ENCODE measurements at places on chromosomes 6 and 20. TPM values are rescaled to one million over a fixed set of nuclear protein-coding genes. Genes with fewer than 3 reads are reported as not detected.

The GCNT2 gene
- 50.0 TPM for total RNA-seq

The GSTA1 gene
- 107 TPM for total RNA-seq

The SLA2 gene
- not detected for total RNA-seq

The LPIN3 gene
- total RNA-seq = 44.6 TPM

The HLA-B gene
- total RNA-seq = 1,700 TPM

The C6orf118 gene
- not detected for total RNA-seq

The VSTM2L gene
- not detected for total RNA-seq

The TAGAP gene
- total RNA-seq = 2.9 TPM

The ZNF133 gene
- total RNA-seq = 20.2 TPM

The SPATS1 gene
- not detected for total RNA-seq

- DNase-seq = no peak
Measured at GRCh38 chr6:56032715-56033260, 157.4 kb upstream of the BMP5 start.

DNA sequence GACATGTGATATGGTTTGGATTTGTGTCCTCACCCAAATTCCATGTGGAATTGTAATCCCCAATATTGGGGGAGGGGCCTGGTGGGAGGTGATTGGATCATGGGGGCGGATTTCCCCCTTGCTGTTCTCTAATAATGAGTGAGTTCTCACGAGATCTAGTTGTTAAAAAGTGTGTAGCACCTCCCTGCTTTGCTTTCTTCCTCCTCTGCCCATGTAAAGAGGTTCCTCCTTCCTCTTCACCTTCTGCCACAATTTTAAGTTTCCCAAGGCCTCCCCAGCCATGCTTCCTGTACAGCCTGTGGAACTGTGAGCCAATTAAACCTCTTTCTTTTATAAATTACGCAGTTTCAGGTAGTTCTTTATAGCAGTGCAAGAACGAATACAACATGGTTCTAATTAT, 2.1 kb upstream of the ZNF451 start:
- no peak for DNase-seq

GRCh38 chr20:48601798-48602197, 226.0 kb downstream of the PREX1 start:
- no peak for DNase-seq

- DNase-seq = no peak
Measured at GRCh38 chr6:73951183-73951582, 255.2 kb downstream of the CD109 start.

DNA sequence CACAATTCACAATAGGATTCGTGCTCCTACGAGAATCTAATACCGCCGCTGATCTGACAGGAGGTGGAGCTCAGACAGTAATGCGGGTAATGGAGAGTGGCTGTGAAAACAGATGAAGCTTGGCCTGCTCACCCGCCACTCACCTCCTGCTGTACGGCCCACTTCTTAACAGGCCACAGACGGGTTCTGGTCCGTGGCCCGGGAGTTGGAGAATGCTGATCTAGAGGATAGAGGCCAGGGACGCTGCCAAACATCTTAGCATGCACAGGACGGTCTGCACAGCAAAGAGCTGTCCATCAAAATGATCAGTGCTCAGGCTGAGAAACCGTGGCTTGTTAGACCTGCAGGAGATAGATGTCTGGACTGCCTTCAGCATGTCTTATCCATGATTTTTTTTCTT, 186.4 kb downstream of the SASH1 start:
- no peak for DNase-seq

- DNase-seq = no peak
Measured at GRCh38 chr6:158958504-158959386, 41.3 kb downstream of the RSPH3 start.

DNA sequence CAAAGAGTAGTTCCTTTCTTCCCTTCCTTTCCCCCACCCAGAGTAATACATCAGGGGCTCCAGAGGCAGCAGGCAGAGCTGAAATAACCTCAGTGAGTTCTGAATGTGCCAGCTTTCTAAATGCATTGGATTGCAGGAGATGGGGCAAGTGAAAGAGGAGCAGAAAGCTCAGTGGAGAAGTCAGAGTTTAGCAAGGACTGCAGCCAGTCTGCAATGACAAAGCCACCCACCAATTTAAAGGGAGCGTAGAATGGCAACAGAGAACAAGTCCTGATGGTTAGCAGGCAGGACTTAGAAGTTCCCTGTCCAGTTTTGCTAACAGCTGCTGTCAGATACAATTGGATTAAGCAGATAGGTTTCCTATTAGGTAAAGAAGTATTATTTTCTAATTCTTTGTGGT, 203.4 kb upstream of the RIN2 start:
- DNase-seq = no peak

GRCh38 chr6:152130441-152130840, 323.0 kb downstream of the ESR1 start:
- no peak for DNase-seq

- no peak for DNase-seq
Measured at GRCh38 chr20:3194617-3195280, 9.7 kb downstream of the DDRGK1 start.

GRCh38 chr20:54200487-54201267, 7.2 kb upstream of the PFDN4 start:
- DNase-seq = no peak

DNA sequence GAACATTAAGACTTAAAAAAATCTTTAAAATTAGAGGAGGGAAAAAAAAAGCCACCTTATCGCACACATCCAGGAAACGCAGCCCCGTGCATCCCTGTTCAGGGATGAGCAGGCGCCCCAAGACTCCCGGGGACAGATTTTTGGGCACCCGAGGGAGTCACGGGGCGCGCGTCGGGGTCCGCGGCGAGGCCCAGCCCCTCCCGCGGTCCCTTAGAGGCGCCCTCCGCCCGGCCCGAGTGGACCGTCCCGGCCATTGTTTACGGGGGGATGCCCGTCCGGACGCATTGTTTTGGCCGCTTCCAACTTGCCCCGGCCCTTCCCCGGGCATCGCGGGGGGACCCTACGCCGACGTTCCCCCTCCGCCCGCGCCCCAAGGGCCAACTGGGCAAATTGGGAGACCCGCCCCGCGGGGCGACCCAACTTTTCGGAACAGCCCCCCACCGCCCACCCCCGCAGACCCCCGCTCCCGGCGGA, 610 bp downstream of the ZNF217 start:
- DNase-seq = peak; percentile 27

- DNase-seq = no peak
Measured at GRCh38 chr20:2086177-2086979, 15.2 kb upstream of the STK35 start.

DNA sequence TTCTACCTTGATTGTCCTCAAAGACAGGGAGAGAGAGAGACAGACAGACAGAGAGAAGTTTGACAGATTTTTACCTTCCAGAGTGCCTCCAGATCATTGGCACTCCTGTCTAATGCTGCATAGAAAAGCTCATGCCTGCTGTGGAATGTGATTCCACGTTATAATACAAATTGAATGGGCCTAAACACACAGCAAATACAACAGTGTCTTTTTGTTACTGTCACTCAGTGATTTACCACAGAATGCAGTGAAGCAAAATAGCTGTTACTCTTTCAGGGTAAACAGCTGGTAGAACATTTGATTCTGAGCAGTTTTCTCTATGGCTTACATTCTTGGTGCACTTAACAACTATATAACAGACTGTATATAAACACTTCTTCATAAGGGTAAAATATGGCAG, 558.7 kb downstream of the LMBRD1 start:
- no peak for DNase-seq

GRCh38 chr20:53534037-53534436, 59.6 kb downstream of the ZNF217 start:
- no peak for DNase-seq

DNA sequence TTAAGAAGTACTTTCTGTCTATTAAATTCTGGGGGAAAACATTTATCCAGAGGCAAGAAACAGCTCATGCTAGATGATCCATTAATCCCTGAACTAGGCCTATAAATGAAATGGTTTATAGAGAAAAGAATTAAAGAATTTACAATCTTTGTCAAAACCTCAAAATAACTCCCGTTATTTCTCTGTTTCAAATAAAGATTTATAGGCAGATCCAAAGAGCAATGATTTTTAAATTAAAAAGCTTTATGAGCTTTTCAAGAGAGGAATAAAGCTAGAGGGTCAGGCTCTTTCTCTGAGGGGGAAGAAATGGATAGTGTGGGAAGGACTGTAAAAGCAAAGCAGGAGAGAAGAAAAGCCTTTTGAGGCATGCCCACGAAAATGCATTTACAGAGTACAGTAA, 82.5 kb upstream of the OGFRL1 start:
- DNase-seq = no peak

DNA sequence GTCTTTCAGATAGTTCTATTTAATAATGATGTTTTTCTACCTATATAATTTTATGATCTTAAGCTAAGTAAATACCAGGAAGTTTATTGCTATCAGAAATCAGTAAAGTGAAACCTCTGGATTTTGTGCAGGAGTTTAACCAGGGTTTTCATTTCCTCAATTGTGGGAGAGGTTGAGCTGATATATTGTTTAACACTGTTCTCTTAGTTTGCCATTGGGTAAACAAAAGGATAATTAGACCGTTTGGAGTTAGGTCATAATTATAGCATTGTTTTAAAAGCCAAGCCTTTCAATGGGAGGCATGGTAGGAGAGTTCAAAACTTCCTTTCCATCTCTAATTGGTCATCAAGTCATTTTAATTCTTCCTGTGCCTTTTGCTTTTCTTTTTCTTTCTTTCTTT, 58.7 kb downstream of the STXBP5 start:
- DNase-seq = no peak

GRCh38 chr6:157840776-157841175, 17.7 kb downstream of the SNX9 start:
- no peak for DNase-seq

DNA sequence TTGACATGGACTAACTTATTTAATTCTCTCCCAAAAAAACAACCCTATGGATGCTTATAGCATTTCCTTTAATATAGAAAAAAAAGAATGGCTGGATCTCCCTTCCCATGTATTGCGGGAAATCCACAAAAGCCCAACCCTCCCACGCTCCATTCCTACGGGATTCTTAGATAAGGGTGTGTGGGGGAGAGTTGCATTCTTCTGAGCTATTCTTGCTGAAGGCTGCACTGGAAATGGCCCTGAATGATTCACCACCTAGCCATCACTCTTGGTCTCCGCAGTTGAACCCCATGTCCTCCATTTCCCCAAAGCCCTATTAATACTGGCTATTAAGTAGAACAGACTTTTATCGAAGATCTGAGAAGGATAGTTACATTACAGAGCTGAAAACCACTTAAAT, 41.9 kb upstream of the ADGRF5 start:
- no peak for DNase-seq
